Activated CD8-positive, alpha-beta memory T cell treated with anti-CD3 and anti-CD28 coated beads, Interleukin-2, amount 50 U/mL, for 4 hours (primary cell): ENCODE measurements at places on chromosomes 6 and 20.

DNA sequence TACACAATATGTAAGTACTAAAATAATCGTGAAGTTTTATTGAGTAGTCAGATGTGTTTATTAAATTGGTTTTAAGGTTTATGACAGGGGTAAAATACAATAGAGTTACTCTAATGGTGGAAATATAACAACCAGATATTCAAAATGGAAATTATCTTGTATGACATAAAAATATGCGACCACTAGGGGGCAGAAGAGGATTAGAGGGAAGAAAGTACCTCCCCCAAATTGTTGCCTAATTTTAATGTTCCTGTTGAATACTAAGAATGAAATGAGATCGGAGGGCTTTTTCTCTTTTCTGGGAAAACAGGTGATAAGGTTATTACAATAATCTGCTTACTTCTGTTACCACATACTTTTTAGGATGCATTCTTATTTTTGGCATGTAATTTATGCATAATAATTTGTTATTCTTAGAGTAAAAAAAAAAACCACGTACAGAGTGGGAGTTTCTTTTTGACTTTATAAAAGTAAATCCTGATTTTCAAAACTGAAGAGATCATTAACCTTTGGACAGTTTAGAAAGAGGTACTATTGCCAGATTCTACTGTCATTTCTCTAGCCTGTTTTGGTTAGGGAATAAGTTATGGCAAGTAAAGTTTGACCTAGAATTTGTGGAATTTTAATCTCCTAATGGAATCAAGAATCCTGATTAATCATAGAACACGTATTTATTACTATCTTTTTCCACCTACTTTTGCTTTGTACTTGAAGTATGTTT is 159.2 kb downstream of the CD109 start:
- DNase-seq, result no peak

- no peak for DNase-seq
Observed at GRCh38 chr6:108464418-108465097, 96.2 kb upstream of the FOXO3 start.

- no peak for DNase-seq
Observed at GRCh38 chr20:43151901-43152300, 37.8 kb downstream of the PTPRT start.

DNA sequence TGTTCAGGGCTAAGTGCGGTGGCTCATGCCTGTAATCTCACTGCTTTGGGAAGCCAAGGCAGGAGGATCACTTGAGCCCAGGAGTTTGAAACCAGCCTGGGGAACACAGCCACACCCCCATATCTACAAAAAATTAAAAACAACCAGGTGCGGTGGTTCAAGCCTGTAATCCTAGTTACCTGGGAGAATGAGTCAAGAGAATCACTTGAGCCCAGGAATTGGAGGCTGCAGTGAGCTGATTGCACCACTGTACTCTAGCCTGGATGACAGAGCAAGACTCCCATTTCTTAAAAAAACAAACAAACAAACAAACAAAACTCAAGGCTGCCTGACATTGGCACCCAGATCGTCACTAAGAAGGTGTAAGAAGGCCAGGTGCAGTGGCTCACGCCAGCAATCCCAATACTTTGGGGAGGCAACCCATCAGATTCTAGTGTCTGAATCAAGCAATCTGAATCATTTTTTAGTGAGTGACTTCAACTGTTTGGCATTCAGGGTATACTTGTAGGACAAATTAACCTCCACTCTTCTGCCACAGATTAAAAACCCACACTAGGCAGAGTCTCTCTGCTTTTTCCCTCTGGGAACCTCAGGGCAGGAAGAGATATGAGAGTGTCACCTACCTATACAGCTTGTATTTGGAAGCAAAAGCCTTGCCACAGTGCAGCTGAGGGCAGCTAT is 6.1 kb downstream of the PLAGL2 start:
- DNase-seq, result no peak

- no peak for DNase-seq
Observed at GRCh38 chr6:1701668-1702353, 92.1 kb downstream of the FOXC1 start.

DNA sequence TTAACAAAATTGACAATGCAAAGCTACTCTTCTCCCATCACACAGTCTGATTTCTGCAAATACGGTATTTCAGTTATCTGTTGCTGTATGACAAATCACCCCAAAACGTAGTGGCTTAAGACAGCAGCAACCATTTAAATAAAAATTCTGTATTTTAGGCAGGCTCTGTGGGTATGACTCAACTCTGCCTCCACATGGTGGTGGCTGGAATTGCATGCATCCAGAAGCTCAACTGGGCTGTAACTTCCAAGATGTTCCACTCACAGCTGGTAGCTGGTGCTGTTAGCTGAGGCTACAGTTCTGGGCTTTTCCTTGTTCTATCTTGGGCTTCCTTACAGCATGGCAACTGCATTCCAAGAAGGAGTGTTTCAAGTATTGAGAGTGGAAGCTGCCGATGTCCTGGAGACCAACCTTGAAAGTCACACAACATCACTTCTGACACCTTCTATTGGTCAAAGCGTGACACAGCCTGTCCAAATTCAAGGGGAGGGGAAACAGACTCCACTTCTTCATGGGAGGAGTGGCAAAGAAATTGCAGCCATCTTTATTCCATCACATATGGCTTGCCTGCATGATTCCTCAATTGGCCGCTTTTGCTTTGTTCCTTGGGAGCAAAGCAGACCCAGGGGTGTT is 39.7 kb upstream of the TULP1 start:
- DNase-seq, result peak; percentile 69

GRCh38 chr6:115896538-115897129 is 164.1 kb downstream of the FRK start:
- DNase-seq, result no peak

DNA sequence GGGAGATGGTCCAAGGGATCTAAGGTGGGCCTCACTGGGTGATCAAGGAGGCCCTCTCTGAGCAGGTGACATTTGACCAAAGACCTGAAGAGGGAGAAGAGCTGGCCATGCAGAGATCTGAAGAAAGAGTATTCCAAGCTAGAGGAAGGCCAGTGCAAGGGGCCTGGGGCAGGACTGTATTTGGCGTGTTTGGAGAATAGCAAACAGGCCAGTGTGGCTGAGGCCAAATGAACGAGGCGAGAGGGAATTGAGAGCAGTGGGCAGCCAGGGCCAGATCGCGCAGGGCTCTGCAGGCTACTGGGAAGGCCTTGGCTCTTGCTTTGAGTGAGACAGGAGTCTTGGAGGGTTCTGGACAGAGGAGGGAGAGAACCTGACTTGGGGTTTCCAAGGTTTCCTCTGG is 9.3 kb downstream of the NOL4L start:
- DNase-seq, result no peak

- DNase-seq, result no peak
Observed at GRCh38 chr20:6665621-6666355, 101.7 kb upstream of the BMP2 start.

GRCh38 chr6:24431045-24431451 is 28.3 kb downstream of the MRS2 start:
- DNase-seq, result no peak

DNA sequence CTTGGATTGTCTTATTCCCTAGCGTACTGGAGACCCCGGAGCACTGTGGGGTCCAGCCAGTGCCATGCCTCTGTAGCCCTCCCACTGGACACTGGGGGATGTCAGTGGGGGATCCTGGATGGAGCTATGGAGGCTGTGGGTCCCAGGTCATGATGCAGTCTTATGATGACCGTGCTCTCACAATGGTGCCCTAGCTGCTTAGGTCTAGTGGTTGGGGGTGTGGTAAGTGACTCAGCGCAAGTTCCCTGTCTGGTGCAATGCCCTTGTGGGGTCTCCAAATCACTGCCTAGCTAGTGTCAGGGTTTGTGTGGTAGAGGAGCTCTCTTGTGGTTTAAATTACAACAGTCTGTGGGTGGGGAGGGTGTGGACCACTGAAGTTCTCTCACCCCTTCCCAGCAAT is 135.4 kb downstream of the CDC5L start:
- no peak for DNase-seq

DNA sequence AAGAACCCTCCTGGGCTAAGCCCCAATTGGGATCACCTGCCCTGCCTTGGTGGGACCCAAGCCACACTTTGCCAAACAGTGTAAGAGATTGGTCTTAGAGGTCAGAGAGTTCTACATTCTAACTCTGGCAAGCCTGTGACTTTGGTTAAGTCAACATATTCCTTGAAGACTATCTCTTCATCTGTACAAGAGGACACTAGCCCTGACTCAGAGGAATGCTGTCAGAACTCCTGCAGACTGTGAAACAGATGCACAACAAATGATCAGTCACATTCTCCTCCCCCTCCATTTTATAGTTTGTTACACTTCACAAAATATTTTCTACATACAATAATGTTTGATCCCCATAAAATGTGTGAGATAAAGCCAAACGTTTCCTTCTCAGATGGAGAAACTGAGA is 91.7 kb upstream of the EPB41L1 start:
- no peak for DNase-seq

- DNase-seq, result no peak
Observed at GRCh38 chr6:42411406-42411805, 40.3 kb downstream of the TRERF1 start.

GRCh38 chr6:42385339-42385738 is 66.4 kb downstream of the TRERF1 start:
- DNase-seq, result no peak

GRCh38 chr20:57583289-57584257 is 22.7 kb downstream of the PCK1 start:
- DNase-seq, result no peak

GRCh38 chr20:45339799-45340198 is 8.4 kb downstream of the SDC4 start:
- no peak for DNase-seq

DNA sequence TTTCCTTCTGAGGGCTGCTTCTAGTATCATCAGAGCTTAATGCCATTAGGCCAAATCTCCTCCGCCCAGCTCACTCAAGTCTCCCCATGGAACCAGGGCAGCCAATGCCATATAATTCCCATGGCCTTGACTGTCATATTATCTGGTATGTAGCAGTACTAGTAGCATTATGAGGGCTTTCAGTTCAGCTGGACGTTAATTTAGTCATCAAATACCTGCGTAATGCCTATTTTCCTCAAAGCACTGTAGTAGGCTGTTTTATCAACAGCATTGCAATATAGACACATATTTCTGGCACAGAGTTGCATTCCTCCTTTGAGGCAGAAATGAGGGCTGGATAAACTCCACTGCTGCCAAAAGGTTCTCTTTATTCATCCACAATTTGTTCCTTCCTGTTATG is 1.7 kb downstream of the KCTD20 start:
- DNase-seq, result no peak

DNA sequence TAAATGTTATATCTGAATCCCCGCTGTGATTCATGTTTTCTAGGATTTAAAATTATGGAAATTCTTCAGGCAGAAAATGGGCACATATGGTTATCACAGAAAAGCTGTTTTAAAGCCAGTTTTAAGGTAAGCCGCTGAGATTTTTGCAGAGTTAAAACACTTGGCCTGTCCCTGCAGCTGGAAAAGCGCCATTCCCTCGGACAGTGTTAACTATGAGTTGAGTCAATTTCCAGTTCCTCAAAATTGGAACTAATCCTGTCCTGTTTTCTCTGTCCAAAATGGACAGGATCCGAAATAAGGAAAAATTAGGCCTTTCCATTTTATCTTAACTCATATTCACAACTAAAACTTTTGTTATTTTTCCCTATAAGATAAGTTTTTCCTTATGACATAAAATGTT is 225.2 kb downstream of the SAMD5 start:
- no peak for DNase-seq

DNA sequence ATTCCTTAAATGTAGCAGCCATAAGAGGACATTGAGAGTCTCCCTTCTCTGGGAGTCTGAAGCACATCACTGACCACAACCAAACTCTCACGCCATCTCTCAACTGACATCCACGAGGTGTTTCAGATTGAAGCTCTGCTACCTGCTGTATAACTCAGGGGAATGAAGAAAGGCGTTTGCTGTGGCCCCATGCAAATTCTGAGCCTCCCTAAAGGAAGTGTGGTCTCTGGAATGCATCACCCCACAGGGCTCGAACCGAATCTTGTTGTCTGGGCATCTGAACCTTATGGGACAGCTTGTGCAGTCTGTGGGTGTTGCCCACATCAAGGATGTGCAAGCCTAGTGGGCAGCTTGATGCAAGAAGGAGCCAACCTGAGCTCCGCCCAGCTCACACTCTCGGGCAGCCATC is 10.9 kb downstream of the PMEPA1 start:
- DNase-seq, result no peak

- no peak for DNase-seq
Observed at GRCh38 chr6:135196739-135197510, 15.8 kb downstream of the MYB start.
